ENCODE measurements at places on chromosomes 5 and 9.

DNA sequence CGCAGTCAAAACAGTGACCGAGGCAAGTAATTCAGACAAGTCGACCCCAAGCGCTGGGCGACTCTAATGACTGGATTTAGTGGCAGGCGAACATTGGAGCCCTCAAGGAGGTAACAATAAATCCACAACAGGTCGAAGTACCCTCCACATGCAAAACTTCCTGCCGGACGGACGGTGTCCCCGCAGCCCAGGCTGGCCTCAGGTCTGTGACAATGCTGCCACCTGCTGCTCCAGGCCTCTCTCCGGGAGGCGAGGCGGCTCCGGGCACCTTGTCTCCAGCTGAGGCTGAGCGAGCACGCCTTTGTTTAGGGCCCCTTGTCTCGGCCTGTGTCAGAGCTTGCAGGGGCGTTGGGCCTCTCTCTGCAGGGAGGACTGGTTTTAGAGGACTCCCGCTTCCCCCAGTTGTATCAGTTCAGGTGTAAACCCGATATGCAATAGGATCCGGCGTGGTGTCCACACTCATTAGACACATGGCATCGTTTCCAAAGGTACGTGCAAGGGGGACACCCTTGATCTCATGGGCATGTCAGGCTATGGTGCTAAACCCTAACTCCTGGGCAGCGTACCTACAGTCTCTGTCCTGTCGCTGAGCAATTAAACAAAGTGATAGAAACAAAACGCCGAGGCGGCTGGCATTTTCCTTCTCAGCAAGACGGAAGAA, 628.0 kb upstream of the ADAMTS16 start:
- DNase-seq, result no peak

DNA sequence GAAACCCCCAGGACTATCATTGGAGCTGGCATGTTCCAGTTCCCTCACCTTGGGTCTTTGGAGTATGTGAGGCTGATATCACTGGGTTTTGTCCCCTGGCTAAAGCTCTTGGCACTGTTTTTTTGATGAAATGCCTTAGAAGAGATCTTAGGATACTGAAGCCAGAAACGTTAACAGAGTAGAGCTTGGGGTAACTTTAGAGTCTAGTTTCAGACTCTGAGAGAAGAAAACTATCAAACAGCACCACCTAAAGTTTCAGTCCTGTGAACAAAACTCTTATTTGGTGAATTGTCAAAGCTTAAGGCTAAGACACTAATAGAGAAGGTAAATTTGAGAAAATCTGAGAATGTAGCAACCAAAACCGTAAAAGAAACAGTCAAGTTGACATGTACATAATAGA, 111.7 kb upstream of the PUM3 start:
- DNase-seq, result no peak

DNA sequence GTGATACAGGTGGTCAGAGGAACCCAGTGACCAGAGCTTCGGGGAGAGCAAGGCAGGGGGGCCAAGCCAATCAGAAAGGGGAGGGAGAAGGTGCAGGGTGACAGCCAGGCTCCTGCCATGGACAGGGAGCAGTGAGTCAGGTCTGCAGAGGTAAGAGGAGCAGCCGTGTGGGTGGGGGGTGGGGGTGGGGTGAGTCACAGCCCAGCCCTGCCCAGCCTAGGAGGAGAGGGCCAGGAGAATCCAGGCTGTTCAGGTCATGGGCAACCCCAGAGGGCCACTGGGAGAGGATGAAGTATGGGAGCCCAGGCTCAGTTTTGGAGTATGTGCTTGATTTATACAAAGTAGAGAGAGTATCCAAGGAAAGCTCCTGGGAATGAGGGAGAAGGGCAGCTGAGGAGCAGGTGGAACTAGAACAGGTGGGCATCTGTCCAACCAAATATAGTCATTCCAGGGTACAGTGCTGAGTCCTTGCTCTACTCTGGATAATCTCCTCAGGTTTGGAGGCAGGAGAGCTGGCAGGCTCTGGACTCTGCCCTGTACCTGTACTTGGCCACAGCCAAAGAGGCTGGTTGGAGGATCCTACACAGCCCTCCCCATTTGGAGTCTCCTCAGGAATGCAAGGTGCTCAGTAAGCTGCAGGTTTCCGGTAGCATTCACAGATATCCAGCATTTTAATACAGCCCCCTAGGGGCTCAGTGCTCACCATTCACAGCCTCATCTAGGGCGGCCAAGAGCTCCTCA, 1.6 kb downstream of the HBEGF start:
- no peak for DNase-seq

DNA sequence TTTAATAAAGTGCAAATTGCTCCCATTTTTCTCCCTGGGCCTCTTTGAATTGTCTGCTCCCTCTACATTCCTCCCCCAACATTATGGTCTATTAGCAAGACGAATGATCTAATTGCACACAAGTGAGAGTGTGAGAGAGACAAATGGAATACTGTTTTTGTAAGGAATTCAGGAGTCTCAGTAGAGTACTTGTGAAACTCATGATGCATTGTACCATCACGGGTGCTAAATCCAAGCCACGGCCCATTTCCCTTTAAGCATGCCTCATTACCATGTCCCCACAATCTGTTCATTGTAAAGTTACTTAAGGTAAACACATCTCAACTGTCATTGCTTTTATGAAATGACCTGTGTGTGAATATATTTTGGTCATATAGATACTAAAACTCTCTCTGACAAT, 62.8 kb downstream of the CD180 start:
- DNase-seq, result no peak

DNA sequence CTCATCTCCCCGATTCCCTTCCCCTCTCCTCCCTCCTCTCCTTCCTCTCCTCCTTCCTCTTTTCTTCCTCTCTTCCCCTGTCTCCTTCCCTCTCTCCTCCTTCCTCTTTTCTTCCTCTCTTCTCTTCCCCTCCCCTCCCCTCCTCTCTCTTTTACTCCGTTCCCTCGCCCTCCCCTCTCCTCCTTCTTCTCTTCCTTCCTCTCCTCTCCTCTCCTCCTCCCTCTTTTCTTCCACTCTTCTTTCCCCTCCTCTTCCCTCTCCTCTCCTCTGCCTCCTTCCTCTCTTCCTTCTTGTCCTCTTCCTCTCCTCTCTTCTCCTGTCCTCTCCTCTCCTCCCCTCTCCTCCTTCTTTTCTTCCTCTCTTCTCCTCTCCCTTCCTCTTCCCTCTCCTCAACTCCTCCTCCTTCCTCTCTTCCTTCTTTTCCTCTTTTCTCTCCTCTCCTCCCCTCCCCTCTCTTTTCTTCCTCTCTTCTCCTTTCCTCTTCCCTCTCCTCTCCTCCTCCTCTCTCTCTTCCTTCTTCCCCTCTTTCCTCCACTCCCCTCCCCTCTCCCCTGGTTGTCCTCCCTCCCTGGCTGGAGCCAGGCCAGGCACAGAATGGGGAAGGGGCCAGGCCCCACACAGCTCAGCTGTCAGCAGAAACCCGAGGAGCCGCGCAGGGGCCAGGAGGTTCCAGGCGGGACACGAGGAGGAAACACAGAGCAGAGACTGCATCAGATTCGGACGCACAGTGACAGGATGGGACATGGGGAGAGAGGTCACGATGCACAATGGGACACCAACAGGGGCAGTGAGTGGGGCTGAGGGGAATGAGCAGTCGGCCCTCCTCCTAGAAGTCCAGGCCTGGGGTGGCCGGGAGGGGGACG, 48.0 kb downstream of the CAMK2A start:
- no peak for DNase-seq

- DNase-seq, result no peak
These were observed 263.4 kb downstream of the GRIA1 start for GRCh38 chr5:153753645-153754432.

DNA sequence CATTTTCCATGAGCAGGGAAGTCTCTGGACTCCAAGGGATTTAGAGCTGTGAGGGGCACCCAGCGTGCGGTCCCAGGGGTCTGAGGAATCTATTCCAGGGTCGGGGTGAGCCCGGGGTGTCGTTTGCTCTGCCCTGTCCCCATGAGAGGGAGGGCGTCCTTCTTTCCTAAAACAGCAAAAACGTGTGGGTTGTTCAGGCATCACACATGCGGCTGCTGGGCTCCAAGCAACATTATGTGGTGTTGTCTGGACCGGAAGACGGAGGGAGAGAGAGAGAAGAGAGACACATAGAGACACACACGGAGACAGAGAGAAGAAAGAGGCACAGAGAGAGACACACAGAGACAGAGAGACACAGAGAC, 42.7 kb upstream of the COL5A1 start:
- DNase-seq, result no peak

DNA sequence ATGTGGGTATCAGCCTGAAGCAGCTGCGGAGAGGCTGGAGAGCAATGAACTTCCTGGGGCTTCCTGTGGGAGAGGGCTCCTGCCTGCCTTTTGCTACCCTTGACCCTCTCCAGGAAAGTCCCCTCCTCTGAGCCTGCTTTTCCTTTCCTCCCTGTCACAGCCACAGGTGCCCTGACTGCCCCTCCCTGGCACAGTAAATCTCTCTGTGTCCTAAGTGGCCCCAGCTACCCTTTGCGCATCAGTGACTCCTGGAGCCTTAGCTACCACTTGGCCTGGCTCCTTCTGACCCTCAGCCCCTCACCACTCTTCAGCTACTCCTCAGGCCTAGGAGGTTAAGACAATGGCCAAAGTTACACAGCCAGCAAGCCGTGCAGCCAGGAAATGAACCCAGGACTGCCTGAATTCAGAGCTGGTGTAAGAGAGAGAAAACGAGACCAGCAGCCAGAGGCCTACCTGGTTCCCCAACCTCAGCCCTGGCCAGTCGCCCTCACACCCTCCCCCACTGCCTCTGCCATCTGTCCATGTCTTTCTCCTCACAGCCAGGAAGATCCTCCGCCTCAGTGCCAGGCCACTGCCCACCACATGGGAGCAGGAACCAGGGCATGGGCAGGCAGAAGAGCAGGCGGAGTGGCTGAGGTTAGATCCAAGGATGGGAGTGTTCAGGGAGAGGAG, 18.6 kb downstream of the CNTFR start:
- DNase-seq, result no peak

GRCh38 chr5:176528761-176529115, 8.5 kb downstream of the RNF44 start:
- no peak for DNase-seq

- no peak for DNase-seq
These were observed 14.4 kb downstream of the ELOVL7 start for GRCh38 chr5:60829490-60830266.
